NCI-H1417 (cell line): ENCODE measurements at places on chromosomes 4 and X.

GRCh38 chr4:104826171-104826570 lies 320.5 kb upstream of the TET2 start:
- no peak for DNase-seq

DNA sequence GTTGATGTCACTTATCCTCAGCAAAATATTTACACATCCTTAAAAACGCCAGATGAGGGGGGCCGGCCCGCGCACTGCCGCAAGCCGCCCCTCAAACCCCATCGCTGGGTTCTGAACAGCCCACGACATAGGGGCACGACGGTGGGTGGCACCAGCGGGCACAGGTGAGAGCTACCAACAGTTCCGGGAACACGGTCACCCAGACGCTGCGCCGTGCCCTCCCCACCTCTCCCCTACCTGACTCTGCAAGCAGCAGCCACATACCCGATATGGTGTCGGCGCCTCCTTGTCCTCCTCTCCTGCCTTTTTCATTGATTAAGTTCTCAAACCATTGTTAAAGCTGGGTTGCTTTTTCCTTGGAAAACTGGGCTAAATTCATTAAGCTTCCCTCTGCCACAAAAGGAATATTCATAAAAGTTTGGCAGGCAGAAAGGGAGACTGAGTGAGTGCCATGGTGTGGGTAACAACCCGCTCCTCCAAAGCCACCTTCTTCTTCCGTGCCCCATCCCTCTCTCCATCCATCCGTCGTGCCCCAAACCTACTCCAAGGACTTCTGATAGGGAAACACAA lies 1.4 kb downstream of the RAI2 start:
- no peak for DNase-seq

- no peak for DNase-seq
These were observed 235.4 kb downstream of the RAB28 start for GRCh38 chr4:13248621-13249298.

- no peak for DNase-seq
These were observed 395.2 kb downstream of the MID1IP1 start for GRCh38 chrX:39196192-39197102.

GRCh38 chr4:41408859-41409593 lies 128.9 kb upstream of the LIMCH1 start:
- no peak for DNase-seq

- DNase-seq = no peak
These were observed 548.8 kb upstream of the FAM241A start for GRCh38 chr4:111596491-111596890.

DNA sequence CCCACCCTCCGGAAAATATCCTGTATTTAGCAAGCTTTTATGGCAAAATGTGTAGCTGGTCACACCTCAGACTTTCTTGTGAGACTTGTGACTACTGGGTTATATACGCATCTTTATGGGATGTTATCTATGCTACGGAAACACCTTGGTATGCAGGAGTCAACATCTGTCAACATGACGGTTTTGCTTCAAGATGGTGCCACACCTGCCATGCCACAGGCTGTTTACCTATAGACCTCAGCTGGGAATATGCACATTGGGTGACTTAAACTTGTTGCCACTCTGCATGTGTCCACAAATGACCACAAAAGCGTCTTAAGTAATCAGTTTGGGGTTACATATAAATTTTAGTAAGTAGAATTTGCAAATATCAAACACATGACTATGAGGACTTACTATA lies 192.3 kb upstream of the ATP6AP2 start:
- peak; percentile 5 for DNase-seq

DNA sequence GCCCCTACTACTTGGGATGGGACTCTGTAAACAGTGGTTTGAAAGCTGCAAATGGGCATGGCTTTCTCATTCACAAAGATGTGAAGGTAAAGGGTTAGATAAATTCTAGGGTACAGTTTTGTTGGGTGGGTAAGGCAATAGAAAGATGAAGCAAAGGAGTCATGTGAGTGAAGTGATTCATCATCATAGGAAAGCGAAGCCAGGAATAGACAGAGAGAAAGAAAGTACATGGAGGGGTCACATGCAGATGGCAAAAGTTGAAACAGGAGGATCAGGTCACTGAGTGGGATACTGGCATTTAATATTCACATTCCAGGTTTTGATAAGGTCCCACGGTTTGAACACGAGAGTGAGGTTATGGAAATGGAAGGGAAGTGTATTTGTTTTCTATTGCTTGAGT lies 8.2 kb upstream of the ABCG2 start:
- no peak for DNase-seq

DNA sequence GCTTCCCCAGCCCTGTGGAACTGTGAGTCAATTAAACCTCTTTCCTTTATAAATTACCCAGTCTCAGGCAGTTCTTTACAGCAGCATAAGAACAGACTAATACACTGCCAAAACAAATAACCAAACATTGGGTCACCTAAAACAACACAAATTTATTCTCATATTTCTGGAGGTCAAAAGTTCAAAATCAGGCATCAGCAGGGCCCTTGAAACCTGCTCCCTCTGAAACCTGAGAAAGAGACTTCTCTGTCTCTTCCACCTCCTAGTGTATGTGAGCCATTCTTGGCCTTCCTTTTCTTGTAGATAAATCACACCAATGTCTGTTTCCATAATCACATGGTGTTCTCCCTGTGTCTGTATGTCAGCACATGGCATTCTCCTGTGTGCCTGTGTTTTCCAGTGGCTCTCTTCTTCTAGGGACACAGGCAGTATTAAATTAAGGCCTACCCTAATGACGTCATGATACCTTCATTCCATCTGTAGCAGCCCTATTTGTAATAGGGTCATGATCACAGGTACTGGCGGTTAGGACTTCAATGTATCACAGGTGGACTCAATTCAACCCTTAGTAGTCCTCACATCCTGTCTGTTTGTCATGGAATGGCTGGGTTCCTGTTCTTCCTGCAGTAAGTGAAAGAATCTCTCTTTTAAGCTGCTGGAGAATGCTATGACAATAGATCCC lies 147.3 kb upstream of the CLNK start:
- no peak for DNase-seq

DNA sequence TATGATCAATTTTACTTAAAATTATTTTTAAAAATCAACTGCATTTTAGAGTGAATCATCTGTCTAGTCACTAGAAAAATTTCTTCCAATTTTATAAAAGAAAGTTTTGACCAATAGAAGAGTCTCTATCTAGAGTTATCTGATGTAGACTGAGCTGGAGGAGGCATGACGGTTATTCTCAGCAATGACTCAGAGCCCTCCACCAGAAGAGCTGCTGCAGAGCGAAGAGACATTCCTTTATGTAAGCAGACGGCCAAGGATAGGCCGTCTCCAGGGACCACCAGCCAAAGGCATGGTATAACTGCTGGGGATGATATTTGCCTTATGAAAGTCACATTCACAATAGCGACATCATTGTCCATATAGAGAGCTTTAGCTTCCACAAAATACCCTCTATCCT lies 23.0 kb downstream of the LDB2 start:
- no peak for DNase-seq

DNA sequence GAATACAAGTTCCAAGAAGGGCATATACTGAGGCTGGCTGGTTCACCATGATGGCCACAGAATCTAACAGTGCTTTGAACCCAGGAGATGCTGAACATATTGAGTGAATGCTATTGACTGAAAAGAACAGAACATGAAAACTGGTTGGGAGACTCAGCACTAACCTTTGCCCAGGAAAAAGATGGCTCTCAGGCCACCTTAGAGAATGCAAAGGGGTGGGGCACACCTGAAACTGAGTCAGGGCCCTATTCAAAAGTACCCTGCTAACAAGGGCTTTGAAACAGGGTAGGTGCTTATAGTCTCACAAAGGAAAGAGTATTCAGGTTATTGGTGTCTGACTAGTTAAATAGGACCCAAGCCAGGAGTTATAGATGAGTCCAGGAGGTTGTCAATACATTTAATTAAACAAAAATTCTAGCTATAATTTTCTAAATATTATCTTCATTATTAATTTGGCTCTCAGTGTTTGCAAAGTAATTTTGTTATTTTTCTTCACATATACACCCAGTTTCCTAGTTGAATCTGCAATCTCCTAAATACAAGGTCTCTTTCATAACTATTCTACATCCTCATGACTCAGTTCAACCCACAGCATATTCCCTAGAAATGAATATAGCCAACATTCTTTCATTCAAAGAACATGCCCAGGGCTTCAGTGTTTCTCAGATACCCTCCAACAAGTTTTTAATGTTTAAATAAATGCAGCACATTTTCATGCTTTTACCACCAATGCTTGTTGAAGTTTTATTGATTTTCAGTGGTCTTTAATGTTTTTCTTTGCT lies 144.2 kb upstream of the RAPGEF2 start:
- DNase-seq = no peak

GRCh38 chr4:3852309-3852708 lies 86.1 kb downstream of the ADRA2C start:
- DNase-seq = no peak

DNA sequence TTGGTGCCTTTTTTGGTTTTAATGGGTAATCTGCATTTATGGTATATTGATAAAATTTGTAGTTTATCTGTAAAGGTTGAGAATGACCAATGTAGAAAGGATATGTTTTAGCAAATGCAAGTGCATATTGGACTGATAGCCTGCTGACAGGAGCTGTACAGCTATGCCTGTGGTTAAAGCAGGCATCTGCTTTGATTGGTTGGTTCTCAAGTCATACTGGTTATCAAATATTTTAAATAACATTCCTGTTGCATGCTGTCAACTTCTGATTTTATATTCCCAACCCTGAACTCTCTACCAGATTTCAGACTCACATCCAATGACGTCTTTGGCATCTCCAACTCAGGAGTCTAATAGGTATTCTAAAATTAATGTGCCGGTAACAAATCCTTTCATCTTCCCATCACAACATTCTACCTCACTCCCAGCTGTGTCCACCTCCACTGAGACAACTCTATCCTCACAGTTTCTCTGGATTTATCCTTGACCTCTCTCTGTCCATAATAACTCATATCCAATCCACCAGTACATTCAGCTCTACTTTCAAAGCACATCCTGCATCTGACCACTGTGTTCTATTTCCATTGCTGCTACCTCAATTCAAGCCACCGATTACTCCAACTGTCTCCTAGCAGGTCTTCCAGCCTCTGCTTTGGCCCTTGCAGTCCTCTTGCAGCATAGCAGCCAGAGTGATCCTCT lies 125.7 kb downstream of the CAMK2D start:
- DNase-seq = no peak

DNA sequence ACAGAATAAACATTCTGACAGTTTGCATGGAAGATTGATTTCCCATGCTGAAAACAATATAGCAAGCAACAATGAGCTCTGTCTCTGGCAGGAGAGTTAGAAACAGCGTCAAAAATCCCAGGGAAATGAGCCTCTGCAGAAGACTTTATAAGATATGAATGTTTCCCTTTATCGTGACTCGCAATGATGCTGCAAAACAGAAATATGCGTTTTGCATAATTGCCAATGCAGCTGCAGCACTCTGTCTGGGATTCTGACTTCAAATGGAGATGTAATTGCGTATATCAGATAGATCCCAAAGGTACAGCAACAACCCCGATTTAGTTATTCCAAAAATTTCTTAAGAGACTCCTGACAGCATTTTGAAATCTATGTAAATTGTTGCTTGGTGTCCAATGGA lies 702.4 kb upstream of the EPHA5 start:
- no peak for DNase-seq

GRCh38 chr4:178081896-178082295 lies 639.7 kb upstream of the AGA start:
- no peak for DNase-seq

GRCh38 chr4:30767147-30767845 lies 47.1 kb downstream of the PCDH7 start:
- no peak for DNase-seq

DNA sequence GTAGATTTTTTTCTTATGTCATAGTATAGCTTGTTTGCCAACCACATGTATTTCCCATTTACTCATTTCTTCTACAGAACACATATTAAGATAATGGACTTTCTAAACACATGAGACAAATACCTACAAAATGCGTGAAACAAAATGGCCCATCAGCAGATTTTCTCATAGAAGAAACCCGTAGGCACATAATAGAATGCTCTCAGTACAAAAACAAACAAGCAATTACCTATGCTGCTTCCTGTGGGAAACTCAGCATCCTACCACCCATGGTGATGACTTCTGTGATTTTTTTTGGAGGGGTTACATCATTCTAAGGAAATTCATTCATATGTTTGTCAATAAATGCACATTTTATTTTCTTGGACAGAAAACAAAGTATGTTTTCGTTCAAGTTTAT lies 343.6 kb downstream of the SPRY1 start:
- DNase-seq = no peak

GRCh38 chr4:108544481-108544880 lies 75.9 kb upstream of the RPL34 start:
- DNase-seq = no peak

- DNase-seq = no peak
These were observed 122.9 kb upstream of the FMR1 start for GRCh38 chrX:147788641-147789350.

DNA sequence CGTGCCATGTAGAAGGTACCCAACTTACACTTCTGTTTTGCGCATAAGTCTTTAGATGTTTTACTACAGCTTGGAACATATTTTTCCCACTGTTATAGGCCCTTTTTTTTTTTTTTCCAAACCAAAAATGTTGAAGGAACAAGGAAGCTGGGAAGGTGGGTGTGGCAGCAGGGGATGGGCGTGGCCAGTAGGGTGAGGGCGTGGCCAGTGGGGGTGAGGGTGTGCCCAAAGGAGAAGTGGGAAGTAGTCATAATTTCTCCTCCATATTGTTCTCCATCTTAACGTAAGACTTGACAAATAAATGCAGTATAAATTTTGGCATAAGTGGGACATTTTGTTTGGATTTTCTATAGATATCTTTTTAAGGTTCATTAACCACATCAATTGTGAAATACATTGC lies 30.4 kb downstream of the CLDN22 start:
- DNase-seq = no peak

GRCh38 chr4:73028621-73029020 lies 40.9 kb downstream of the COX18 start:
- no peak for DNase-seq

- DNase-seq = no peak
These were observed 9.8 kb upstream of the NOCT start for GRCh38 chr4:139005774-139006173.

DNA sequence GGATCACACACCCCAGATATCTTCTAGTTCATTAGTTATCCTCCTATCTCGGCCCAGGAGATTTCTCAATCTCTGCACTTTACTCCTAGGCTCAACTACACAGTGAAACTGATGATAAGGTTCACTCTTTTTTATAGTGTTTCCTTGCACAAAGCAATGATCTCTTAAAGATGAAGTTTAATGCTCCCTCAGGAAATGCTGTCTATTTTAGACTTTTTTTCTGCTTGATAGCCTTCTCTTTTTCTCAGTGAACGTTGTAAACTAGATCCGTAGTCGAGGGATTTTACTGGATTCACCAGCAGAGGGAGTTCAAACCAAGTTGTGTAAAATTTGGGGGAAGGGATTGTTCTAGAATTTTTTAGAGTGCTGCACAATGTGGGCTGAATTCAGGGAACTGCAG lies 269.6 kb downstream of the GBA3 start:
- peak; percentile 54 for DNase-seq

GRCh38 chr4:118279328-118279727 lies 73.5 kb downstream of the PRSS12 start:
- peak; percentile 26 for DNase-seq

GRCh38 chr4:184427687-184428086 lies 46.7 kb downstream of the IRF2 start:
- DNase-seq = no peak
